ENCODE measurements at places on chromosomes 6 and 20.

DNA sequence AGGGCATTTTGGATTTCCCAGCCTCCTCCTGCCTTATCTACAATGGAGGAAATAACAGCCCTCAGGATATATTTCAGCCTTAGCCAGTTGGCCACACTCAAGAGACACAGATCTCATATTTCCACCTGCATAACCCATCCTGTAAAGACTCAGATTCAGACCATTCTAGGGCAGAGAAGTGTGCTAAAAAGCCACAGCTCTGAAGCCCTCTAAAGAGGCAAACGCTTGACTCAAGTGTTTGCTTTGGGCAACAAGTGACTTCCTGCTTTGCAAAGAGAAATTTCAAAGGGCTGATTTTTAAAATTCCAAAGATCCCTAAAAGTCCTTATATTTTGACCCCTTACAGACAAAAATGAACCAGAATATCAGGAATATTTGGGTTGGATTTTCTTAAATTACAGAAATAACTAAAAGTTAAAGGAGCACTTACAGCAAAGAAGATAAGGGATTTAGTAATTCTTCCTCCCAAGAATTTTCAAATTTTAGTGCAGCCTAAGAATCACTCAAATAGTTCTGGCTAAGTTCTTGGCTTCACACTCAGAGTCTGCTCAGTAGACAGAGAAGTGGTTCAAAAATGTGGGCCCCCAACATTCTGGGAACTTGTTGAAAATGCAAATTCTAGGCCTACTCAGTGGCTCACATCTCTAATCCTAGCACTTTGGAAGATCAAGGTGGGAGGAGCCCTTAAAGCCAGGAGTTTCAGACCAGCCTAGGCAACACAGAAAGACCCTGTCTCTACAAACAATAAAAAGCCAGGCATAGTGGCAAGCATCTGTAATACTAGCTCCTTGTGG lies 18.9 kb upstream of the ADGRF5 start:
- DNase-seq = no peak

DNA sequence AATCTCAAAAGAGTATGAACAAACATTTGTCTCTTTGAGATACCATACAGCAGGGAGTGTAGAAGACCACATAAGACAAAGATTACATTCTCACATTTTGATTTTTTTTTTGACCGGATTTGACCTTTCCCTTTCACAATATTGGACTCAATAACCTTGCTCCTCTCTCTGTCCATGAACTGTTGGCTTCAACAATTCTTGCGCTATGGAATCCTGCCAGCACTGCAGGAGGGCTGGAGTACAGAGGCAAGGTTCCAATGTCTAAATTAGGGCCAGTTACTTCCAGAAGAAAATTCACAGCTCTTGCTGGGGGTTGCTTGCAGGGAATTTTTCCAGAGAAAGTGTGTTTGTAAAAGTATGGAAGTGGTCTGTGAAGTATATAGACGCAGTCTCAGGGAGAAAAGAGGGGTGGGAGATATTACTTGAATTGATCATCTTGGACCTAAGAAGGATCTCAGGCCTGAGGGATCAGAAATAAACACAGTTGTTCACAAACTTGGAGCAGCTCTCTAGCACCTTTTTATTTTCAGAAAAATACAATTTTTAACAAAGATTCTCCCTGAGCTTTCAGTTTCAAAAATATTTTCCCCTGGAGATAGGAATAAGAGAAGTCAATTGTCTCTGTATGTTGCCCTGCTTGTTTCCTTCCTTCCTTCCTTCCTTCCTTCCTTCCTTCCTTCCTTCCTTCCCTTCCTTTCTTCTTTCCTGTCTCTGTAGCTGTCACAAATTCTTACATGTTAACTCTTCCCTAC lies 765.9 kb downstream of the BCKDHB start:
- DNase-seq = no peak

DNA sequence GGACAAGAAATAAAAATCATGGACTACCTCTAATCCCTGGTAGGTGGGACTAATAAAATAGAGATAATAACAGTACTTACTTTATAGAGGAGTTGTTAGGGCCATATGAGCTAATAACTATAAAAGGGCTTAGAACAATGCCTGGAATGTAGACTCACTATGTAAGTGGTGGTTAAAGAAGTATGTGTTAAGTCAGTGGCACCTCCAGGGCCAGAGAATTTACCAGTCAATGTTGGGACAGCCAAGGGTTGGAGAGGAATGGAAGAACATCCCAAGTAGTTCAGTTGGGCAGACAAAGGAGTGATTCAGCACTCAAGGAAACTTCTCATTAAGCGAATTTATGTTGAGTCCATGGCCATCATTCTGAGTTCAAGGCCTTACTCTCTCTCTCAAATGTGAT lies 116.8 kb downstream of the OTOR start:
- DNase-seq = no peak

GRCh38 chr20:32127347-32127746 lies 17.8 kb downstream of the TM9SF4 start:
- DNase-seq = no peak

GRCh38 chr6:152004036-152004566 lies 196.6 kb downstream of the ESR1 start:
- DNase-seq = no peak

DNA sequence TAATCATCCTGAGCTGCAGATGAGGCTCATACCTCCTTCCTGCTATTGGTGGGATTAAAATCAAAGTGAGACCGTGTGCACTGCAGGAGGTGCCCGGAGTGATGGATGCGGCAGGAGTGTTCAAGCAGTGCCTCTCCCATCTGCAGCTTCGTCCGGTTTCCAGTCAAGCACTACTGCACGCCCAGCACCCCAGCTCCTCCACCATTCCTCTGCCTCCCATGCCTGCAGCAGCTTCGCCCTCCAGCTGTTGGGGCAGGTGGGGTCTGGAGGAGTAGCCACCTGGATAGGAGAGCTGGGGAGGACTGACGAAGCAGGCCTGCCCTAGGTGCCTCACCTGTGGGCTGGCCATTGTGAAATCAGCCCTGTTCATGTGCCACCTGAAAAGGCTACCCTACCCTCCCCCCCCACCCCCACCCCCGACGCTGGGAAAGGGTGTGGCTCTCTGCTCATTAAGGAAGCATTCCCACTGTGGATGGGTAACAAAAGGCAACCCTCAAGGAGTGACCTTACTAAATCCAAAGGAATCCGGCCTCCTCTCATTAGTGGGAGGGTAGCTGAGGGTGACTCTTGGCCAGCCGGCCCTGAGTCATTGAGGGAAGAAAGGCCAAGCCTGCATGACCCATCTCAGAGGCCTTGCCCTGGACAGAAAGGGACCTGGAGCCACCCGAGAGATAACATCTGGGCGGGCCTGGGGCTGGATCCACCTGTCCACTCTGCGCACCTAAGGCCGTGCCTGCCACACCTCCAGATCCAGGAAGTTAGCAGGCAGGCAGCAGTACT lies 115.9 kb upstream of the ARMC2 start:
- DNase-seq = no peak

DNA sequence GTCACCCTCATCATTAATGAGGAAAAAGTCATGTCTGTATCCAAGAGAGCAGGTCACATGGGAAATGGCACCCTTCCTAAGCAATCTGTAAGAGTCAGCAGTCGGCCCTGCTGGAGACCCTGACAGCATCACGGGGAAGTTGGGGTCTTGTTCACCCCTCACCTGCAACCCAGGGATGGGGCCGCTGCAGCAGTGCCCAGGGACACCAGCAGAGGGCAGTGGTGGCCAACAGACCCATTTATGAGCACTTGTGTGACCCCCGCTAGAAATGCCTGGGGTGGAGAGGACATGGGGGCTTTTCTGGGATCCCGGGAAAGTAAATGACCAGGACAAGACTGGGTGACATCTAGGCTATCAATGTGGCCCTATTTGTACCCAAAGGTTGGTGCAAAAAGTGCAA lies 35.9 kb downstream of the ANKRD60 start:
- no peak for DNase-seq

DNA sequence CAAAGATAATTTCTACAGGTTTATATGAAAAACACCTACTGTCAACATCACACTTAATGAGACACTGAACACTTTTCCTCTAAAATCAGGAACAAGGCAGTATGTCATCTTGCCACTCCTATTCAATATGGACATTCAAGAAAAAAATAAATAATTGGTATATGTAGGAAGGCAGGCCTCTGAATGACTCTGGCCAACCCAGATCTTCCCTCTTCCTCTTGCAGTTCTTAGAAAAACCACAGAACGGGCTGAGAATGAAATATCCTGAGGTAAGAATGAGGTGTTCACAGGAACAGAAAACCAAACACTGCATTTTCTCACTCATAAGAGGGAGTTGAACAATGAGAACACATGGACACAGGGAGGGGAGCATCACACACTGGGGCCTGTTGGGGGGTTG lies 1207.2 kb upstream of the CITED2 start:
- no peak for DNase-seq
